ENCODE measurements at places on chromosomes 2 and 18.

- no peak for DNase-seq
These were observed 27.8 kb upstream of the KCNF1 start for GRCh38 chr2:10883801-10884478.

DNA sequence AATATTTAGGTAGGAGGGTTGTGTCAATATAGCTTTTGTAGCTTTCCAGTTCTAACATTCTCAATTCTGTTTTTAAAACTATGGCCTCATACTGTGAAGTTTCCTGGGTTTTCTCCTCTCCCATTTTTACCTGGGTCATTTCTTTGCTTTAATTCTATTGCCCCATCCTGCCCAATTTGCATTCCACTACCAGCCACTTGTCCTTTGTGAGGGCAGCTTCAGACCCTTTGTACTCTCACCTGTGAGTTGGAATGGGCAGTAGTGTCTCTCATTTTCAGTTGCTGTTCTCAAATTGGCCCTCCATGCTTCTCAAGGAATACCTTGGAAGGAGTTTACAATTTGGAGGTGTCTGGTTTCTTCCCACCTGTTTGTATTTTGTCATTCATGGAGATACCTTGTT, 108.4 kb downstream of the CAMKMT start:
- DNase-seq, result no peak

- DNase-seq, result no peak
These were observed 4.9 kb upstream of the SLC14A1 start for GRCh38 chr18:45719106-45719505.

- DNase-seq, result no peak
These were observed 80.3 kb downstream of the SLC66A3 start for GRCh38 chr2:11235583-11235982.

DNA sequence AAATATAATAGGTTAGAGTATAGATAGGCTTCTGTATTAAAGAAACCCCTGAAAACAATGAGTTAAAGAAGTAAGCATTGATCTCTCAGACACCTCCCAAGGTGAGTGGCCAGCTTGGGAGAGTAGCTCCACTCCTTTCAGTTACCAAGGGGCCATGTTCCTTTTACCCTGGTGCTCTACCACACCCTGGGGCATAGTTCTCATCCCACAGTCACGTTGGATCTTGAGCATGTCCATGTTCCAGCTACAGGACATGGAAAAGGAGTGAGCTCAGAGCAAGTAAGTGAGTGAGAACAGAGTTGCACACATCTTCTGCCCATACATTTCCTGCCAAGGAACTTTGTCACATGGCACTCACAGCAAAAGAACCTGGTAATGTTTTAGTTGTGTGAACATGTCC, 325.9 kb upstream of the SLC39A10 start:
- DNase-seq, result no peak

- DNase-seq, result no peak
These were observed 148.5 kb upstream of the SATB2 start for GRCh38 chr2:199606193-199606780.

- no peak for DNase-seq
These were observed 27.8 kb downstream of the SPIRE1 start for GRCh38 chr18:12630136-12630535.

GRCh38 chr2:65536596-65536995, 104.2 kb upstream of the SPRED2 start:
- DNase-seq, result no peak

- DNase-seq, result no peak
These were observed 47.0 kb downstream of the PLEKHM3 start for GRCh38 chr2:207978177-207978948.
